Psoas muscle (tissue), 8 donors: ENCODE measurements at places on chromosomes 3 and 15. TPM values are rescaled to one million over a fixed set of nuclear protein-coding genes. Genes with fewer than 3 reads are reported as not detected.

DNA sequence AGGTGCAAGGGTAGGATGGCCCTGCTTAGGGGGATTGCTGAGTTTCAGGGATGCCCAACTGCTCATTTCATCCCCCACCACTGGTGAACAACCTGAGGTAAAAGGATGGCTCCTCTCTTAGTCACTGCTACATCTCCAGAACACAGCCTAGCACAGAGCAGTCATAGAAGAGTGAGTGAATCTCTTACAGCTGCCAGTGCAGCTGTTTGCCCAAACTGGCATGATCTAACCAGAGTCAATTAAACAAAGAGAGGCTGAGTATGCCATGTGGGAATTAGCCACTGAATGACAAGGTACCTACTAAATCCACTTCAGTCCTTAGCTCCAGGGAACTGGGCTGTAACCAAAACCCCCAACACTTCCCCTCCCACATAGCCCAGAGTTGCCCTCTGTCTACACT, 6.8 kb upstream of the NCKIPSD start:
- no peaks in the 10 kb centered on the region for H3K27me3 ChIP-seq
- peaks cover 79% of the 10 kb centered on the region for H3K36me3 ChIP-seq
- DNase-seq: no peak
- H3K4me1 ChIP-seq: no peaks in the 10 kb centered on the region
- no peak overlapping the region for H3K27ac ChIP-seq

DNA sequence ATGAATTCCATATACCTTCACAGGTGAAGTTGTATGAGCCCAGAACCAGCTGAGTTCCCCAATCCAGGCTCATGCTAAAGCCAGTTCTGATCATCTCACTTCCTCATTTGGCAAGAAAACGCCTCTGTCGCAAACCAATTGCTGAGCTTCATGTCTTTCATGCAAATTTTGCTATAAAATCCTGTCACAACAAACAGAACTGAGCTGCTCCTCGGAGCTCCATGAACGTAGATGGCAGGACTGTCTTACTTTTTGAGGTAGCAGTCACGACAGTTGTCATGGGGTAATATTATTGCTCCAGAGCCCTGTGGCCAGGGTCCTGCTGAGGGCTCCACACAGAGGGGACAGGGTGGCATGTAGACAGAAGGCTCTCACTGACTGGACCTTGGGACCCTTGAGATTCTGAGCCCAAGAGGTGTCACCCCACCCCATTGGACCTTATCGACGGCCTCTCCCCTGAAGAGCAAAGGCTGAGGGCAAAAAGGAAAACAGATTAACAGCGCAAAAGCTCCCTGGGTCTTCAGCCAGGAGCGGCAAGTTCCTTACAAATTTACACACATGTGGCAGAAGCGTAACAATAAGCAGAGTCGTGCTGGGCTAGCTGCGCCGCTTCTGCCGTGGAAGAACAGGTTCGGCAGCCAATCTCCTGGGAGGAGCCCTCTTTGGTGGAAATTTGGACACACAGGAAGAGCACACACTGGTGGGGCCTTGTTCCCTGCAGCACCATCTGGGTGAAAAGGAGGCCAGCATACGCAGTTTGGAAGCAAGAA, 249.2 kb downstream of the OPA1 start:
- no peak for DNase-seq
- no peaks in the 10 kb centered on the region for H3K36me3 ChIP-seq
- no peak overlapping the region for H3K27ac ChIP-seq
- H3K27me3 ChIP-seq: no peaks in the 10 kb centered on the region

GRCh38 chr15:51580385-51580784, 42.2 kb downstream of the DMXL2 start:
- no peaks in the 10 kb centered on the region for H3K27me3 ChIP-seq
- no peak overlapping the region for H3K27ac ChIP-seq
- H3K4me1 ChIP-seq: no peaks in the 10 kb centered on the region
- DNase-seq: no peak
- H3K36me3 ChIP-seq: no peaks in the 10 kb centered on the region
- H3K4me3 ChIP-seq: no peak overlapping the region

DNA sequence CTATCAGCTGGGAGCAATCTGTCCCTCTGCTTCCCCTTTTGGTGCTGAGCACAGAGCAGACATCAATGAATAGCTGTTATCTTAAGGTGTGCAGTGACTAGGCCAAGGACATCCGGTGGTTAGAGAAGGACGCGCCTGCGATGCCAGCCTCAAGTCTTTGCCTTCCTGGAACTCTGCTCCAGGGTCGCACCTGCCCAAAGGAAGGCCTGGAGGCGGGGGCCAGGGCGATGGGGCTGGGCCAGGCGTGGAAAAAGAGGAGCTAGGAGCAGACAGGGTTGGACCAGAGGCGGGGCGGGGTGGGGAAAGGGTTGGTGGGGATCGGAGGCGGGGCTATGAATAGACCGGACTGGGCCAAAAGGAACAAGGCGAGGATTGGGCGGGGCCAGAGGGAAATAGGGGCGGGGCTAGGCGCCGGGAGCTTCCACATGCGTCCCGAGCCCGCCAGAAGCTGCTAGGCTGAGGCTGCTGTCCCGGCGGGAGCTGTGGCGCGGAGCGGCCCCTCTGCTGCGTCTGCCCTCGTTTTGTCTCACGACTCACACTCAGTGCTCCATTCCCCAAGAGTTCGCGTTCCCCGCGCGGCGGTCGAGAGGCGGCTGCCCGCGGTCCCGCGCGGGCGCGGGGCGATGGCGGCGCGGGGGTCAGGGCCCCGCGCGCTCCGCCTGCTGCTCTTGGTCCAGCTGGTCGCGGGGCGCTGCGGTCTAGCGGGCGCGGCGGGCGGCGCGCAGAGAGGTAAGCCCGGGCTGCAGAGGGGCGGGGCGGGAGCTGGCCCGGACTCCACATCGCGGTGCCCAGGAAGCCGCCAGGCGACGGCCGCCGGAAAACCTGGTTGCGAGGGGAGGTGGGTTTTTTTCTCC, at the start of gene CHRNA5:
CHRNA5 (plus strand) TSS at position 424 of the 854 bp plus-strand sequence; CDS start at position 624, 200 bp downstream.
- peak within 1 kb of the TSS; percentile 72 for H3K4me3 ChIP-seq
- H3K27me3 ChIP-seq: no peaks in the 10 kb centered on the region
- H3K4me1 ChIP-seq: peaks cover 9% of the 10 kb centered on the region

The FETUB gene
- not detected for total RNA-seq

The TRIM71 gene
- total RNA-seq: not detected
